DMS153 (cell line): ENCODE measurements at places on chromosomes 3 and 15.

- DNase-seq = no peak
These were observed 57.0 kb upstream of the NR2F2 start for GRCh38 chr15:96273317-96274086.

GRCh38 chr15:80604583-80605575 is 90.2 kb upstream of the ABHD17C start:
- DNase-seq = no peak

GRCh38 chr15:43441316-43441715 is 51.6 kb downstream of the TP53BP1 start:
- DNase-seq = no peak

- DNase-seq = no peak
These were observed 42.7 kb upstream of the PYGO1 start for GRCh38 chr15:55630858-55631257.

GRCh38 chr3:190810957-190811356 is 51.5 kb downstream of the GMNC start:
- no peak for DNase-seq

DNA sequence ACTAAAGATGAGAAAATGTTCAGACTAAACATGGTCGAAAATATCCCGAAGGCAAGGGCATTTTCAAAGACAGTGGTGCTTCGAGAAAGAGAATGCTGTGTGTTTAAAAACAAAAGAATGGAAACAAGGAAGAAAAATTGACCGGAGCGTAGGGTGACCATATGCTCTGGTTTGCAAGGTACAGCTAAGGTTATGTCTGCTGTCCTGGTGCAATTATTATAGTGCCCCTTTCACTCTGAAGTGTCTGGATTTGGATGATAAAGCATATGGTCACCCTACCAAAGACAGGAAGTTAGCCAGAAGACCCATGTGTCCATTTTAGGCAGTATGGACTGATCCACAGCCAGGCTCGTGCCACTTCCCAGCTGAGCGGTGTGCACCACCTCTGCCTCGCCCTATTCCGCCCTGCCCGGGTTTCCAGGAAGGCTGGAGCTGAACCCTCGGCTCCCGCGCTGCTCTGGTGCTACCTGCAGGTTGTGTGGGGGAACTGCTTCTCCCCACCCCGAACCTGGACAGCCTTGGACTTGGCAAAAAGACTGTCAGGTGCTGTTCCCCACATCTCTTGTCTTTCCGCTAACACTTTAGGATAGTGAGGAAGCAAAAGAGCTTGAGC is 25.2 kb downstream of the GOLGA6D start:
- DNase-seq = peak; percentile 4
